AG08396 (cell line): ENCODE measurements at places on chromosomes 13 and 19.

- DNase-seq = no peak
These were observed 902.3 kb upstream of the SLITRK1 start for GRCh38 chr13:84784443-84785153.

DNA sequence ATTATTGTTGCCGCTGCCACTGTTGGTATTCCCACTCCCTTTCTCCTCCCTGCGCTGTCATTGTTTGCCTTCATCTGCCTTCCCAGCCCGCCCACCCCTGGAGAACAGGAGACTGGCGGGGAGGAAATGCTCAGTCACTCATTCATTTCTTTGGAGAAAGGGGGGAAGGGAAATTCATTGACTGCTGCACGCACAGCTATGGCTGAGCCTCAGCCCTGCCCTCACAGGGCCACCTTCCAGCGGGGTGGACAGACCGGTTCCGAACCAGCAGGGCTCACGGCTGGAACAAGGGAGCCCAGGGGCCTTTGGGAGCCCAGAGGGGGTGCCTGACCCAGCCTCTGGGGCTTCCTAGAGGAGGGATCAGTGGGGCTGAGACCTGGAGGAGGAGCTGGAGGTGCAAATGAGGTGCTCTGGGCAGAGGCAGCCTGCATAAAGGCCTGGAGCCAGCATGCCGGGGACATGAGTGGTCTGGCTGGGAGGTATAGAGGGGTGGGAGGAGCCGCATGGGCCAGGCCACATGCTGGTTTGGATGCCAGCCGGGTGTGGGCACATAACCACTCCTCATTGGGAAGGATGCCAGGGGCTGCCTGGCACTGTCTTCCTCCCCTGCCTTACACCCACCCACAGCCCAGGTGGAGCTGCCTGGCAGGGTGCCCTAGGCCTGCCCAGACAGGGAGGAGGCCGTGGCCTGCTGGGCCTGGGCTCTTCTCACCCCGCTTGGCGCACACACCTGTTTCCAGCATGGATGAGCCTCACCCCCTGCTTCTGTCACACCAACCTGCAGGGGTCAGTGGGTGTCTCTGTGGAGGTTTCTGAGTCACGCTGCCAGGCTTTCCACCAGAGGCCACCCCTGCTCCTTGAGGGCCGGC lies 26.8 kb downstream of the PPP5C start:
- DNase-seq = peak; percentile 56

GRCh38 chr19:57802269-57802668 lies 12.4 kb downstream of the ZNF552 start:
- no peak for DNase-seq

DNA sequence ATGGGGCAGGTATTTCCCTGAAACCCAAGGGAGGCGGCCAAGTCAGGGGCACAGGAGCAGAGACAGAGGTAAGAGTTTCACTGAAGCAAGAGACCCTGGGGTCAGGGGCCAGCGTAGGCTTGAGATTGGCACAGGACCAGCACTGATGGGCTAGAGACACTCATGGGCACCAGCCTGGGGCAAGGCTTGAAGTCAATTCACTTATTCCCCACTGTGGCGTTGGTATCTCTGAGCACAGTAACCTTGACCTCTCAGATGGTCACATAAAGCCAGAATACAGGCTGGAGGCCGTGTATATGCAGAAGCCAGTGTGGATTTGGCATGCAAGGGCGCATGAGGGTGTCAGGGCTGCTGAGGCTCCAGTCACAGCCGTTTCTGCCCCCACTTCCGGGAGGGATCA lies 173.5 kb upstream of the GPR12 start:
- no peak for DNase-seq

DNA sequence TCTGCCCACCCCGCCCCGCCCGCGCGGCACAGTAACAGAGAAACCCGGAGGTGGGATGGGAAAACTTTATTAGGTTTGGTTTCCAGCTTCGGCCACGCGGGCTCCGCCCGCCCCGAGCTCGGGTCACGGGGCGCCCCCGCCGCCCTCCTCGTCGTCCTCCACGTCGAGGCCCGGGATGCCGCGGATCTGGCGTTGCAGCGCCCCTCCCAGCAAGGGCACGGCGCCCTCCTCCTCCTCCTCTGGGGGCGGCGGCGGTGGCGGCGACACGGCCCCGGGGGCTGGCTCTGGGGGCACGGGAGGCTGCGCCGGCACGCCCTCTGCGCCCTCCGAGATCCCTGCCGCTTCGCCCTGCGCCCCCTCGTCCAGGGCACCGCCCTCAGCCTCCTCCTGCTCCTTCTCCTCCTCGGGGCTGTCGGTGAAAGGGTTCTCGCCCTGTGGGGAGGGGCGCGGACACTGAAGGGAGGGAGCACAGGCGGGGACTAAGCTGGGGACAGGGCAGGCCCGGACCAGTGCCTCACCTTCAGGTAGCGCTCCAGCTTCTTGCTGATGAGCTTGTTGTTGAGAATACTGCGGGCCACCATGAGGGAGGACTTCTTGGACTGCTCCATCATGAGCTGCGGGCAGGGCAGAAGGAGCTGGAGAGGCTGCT lies 536 bp upstream of the AKAP8 start:
- peak; percentile 43 for DNase-seq

DNA sequence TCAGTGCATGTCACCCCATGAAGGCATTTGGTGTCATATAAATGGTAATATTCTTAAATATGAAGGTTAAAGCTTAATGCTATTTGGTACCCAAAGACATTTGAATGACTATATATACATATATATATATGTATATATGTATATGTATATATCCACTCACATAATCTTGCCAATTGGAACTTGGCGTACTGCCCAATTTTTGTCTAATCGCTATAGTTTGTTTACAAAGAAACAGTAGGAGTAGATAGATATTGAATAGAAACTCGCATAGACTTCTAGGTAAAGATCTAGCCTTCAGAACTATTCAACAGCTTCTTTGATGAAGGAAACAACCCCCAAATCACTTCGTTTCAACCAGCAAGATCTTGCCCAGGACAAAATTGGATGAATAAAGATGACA lies 24.1 kb downstream of the KLF5 start:
- no peak for DNase-seq

DNA sequence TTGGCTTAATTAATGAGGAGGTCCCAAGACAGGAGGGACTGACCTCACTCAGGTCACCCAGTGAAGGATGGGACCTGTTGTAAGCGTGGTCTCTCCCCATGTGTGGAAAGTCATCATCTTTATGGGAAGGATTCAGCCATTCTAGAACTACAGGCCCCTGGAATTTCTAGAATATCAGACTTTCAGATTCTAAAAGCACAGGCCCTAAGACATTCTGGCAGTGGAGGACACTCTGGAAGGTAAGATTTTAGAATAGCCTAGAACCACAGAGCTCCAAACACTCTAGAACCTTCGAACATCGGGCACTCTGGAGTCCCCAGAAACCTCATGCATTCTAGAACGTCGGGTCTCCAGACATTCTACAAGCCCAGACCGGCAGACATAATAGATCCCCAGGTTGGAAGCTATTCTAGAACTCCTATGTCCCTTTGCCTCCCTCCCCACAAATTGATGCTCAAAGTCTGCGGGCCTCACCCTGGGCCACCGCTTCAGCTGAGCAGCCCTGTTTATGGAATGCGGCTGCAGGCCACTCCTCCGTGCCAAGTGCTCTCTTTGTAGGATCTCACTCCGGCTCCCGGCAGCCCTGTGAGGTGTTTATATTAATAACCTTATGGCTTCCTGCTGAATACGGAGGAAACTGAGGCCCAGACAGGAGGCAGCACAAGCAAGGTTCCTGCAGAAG lies 1.9 kb upstream of the KLK15 start:
- DNase-seq = no peak

DNA sequence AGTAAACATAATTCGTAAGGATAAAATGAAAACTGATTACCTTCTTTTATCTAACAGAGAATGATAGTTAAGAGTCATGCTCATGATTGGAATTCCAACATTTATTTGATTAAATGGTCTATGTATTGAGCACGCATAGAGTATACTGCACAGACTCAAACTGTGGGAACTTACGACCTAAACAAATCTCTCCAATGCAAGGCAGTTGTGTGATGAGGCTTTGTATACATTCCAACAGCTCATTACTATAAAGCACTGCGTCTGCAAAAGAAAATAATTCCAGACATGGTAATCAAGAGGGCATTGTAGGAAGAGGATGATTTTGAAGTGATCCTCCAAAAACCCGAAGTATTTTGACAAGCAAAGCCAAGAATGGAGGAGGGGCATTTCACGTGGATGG lies 169.5 kb downstream of the NUFIP1 start:
- DNase-seq = no peak

DNA sequence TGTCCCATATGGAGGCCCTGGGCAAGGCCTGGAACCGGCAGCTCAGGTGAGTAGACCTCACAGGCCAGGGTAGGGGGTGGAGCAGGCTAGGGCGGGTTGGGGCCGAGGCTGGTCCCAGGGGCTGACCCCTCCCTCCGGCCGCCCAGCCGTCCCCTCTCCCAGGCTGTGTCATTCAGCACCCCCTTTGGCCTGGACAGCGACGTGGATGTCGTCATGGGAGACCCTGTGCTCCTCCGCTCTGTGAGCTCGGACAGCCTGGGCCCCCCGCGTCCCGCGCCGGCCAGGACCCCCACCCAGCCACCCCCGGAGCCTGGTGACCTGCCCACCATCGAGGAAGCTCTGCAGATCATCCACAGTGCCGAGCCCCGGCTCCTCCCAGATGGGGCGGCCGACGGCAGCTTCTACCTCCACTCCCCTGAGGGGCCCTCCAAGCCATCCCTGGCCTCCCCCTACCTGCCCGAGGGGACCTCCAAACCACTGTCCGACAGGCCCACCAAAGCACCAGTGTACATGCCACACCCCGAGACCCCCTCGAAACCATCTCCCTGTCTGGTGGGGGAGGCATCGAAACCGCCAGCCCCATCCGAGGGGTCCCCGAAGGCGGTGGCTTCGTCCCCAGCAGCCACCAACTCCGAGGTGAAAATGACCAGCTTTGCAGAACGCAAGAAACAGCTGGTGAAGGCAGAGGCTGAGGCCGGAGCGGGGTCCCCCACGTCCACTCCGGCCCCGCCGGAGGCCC lies 16.0 kb downstream of the CAMSAP3 start:
- no peak for DNase-seq

DNA sequence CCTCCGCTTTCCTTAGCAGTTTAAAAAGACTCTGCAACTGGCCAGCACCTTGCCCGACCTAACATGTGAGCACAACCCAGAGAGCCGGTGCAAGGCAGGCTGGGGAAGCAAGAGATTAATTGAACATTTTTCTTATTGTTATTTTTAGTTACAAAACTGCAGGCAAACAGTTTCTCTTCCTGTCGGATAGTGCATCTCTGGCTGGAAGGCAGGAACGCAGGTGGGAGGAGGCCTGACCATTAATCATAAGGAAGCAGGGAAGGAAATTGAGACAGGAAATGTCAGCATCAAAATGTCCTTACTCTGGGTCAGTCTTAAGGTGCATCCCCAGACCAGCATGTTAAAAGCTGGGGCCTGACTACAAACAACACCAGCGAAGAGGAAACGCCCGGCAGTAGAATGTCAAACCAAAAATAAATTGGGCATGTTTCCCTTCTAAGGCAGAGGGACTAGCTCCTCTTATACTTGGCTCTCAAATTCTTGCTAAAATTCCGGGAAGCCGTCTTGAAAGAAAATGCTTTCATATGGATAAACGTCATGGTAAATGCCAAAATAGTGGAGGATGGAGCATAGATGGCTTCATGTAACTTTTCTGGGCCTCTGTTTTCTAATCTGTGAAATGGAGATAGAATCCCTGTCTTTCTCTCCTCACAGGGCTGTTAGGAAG lies 226.8 kb downstream of the RAP2A start:
- no peak for DNase-seq

DNA sequence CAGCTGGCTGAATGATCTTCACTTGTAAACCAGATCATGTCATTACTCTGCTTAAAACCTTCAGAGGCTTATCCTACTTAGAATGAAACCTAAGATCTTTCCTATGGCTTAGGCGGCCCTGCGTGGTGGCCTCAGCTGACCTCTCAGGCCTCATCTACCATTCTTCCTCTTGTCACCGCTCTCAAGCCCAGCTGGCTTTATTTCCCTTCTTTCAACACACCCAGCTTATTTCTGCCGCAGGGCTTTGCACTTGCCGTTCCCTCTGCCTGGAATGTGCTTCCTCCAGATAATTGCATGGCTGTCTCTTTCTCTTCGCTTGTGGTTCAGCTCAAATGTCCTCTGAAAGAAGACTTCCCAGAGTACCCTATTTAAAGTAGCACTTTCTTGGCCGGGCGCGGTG lies 3.6 kb upstream of the ASF1B start:
- DNase-seq = no peak

DNA sequence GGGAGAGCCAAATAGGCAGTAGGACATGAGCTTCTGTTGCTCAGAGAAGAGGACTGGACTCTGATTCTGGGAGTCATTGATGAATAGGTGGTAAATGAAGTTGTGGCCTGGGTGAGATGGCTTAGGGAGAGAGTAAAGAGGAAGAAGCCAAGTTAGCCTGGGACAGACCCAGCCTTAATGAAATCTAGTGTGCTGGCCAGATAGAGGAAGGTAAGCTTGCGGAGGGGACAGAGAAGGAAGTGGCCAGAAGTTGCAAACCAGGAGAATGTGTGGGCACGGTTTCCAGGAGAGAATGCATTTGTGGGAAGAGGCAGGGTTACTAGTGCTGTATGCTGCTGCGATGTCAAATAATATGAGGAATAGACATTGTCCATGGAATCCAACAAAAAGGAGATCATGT lies 83.3 kb upstream of the OLFM4 start:
- DNase-seq = no peak

DNA sequence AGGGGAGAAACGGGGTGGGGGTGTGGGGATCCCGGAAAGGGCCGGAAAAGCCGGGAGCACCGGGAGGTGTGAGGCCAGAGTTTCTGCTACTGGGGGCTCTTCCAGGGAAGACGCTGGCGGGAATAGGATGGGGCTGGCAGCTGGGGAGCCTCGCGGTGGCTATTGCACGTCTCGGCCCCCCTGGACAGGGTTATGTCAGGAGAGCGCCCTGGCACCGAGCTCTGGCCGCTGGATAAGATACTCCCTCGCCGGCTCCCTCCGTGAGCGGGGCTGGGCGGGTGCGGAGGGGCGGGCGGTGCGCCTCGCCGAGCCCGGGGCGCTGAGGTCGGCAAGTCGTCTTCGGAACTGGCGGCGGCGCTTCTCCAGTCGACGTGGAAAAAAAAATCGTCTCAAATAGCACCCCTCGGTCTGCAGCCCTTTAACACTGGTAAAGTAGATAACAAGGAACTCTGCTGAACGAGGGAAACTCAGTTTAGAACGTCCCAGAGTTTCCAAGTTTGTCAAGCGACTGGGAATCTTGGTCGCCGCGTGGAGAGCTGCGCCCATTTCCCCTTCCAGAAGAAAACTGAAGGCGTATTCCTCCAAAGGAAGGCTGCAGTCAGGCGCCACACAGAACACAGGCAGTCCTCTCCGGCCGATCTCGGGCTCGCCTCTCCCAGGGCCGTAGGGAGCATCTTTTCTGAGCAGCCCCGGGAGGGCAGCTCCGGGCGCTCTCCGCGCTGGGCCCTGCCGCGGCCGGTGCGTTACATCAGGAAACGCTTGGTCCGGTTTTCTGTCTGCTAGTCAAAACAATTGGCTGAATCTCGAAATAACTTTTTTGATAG lies 115.1 kb downstream of the KCNRG start:
- DNase-seq = peak; percentile 57

DNA sequence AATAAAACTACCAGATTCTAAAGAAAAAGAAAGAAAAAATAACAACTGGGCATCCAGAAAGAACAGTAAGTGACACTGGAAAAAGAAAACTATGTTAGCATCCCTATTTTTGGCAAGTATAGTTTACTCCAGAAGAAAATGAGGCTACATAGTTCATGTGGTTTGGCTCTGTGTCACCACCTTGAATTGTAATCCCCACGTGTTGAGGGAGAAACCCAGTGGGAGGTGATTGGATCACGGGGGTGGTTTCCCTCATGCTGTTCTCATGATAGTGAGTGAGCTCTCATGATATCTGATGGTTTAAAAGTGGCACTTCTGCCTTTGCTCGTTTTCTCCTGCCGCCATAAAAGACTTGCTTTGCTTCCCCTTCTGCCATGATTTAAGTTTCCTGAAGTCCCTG lies 76.9 kb downstream of the ITGBL1 start:
- no peak for DNase-seq
